ENCODE measurements at places on chromosomes 7 and 10. TPM values are rescaled to one million over a fixed set of nuclear protein-coding genes. Genes with fewer than 3 reads are reported as not detected.

The TBX20 gene
- 14.2 TPM for total RNA-seq

The RAPGEF5 gene
- total RNA-seq = 131 TPM

DNA sequence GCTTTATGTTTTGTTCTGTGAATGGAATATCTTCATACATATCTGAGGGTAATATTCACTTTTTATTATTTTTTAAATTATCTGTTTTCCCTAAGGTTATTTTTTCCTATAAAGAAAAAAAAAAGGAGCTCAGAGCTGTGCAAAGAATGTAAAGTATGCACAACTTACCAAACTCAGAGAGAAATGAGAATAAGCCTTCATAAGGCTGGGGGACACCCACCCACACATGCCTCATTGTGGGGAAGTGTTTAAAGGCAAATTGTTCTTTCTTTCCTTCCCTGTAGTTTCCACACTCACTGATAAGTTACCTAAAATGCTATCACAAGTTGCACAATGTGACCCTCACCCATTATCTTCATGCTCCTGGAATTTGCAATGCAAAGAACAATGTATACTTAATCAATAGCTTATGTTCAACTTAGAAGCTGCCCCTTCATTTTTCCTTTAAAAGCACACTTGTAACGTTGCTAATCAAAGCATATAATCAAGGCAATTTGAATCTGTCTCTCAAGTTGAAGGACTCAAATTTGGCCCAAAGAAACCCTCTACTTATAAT lies 108.1 kb downstream of the GNAT3 start:
- DNase-seq = no peak

DNA sequence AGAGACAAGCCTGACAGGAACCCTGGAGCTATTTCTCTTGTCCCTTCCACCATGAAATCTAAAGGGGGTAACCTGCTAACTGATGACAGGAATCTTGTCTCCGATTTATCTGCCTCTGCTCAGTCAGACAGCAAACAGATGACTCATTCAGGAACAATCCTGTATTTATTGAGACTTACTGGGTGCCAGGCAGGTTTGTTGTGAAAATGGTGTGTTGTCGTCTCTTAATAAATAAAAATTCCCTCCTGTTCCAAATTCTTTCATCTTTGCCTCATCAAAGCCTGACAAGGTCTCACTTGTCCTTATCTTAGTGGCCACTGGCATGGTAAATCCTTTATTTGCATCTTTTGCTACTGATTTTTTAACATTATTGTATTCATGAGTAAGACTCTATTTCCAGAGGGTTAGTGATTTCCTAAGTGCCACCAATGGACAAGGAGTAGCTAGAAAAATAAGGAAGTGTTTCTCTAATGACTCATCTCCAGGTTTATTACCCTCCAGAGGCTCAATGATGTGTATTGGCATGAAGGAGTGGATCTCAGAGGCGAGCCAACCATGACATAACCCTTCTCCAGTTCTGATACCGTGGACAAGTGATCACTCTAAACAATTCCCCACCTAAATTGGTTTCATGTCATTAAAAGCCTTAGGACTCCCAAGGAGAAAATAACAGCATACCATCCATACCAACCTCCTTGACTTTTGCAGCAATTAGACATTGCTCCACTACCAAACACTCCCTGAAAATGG lies 724.0 kb downstream of the GRID1 start:
- DNase-seq = peak; percentile 60

DNA sequence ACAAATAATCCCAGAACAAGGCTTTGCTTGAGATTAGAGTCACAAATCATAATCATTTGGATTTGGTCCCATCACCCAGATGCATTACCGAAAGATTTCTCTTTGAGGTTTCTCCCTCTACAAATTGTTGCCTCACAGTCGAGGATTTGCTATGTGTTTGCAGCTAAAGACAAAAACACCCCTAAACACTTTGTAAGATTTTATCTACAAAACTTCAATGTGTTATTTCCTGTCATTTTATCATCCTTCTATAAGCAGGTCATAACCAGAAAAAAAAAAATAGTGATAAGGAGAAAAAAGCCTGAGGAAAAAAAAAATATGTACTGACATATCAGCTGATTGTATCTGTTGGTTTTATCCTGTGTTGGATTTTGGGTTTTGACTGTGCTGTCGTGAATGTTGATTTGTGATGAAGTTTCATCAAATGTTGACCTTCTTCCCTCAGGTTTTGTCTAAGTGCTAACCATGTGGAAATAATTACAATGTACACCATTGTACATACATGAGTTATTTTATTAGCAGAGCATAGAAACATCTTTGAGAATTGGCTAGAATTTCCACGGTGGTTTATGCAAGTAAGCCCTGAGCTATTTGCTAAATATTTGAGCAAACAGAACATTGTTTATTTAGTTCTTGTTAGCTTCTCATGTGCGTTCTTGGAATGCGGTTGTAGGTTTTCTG lies 274.4 kb downstream of the NEBL start:
- peak; percentile 66 for DNase-seq

The PMPCB gene
- 38.0 TPM for total RNA-seq

Measured in umbilical cord (tissue), 2 donors.